ENCODE measurements at places on chromosomes 7 and 10.

DNA sequence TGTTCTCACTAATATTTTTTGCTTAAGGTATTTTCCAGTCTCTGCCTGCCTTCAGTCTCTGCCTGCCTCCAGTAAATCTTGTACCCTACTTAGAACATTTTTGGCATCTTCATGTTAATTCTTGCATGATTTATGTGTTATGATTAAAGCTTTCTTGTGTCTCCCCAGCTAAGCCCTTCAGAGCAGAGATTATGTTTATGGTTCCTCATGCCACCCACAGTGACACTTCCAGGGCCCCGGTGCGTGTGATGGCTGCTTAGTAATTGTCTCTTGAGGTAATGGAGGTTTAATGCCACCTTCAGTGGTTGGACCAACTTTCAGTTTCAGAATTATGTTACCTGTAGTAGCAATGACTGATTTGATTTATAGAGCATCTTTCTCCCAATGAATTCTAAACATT, 70.6 kb upstream of the MET start:
- no peak for DNase-seq

GRCh38 chr10:56288403-56288802, 72.7 kb downstream of the ZWINT start:
- DNase-seq: no peak

GRCh38 chr10:130456616-130457015, 320.4 kb downstream of the GLRX3 start:
- no peak for DNase-seq

DNA sequence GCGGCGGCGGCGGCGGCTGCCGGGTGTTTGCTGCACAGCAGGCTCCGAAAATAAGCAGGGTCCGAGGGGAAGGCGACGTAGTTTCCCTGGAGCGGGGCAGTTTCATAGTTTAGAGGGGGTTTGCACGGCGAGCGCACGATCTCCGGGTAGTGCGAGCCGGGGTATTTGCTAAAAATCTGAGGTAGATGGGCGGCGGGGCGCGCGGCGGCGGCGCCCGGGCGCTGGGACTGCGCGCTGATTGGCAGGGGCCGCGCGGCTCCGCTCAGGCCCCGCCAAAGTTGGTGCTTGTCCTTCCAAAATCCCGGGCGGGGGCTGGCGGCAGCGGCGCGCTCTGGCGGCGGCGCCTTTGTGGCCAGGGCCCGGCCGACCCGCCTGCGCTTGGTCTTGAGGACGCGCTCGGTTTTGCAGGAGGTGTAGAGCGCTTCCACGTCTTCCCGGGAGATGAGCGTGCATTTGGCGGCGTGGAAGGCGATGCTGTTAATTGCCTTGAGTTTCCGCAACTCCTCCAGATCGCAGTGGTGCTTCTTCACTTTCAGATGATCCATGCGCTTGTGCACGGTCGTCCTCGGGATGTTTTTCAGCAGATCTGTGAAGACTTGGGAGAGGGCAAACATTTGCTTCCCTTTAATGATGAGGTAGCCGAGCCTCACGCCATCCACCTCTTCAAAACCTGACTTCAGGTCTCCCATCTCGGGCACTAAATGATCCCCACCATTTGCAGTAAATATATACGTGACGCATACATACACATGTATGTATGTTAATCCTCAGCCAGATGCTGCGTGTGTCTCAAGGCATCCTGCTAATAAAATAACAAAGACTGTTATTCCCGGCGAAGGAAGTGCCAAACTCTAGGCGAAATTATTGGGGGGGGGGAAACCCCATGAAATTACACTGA, 8.1 kb downstream of the SKIDA1 start:
- DNase-seq: peak; percentile 51

DNA sequence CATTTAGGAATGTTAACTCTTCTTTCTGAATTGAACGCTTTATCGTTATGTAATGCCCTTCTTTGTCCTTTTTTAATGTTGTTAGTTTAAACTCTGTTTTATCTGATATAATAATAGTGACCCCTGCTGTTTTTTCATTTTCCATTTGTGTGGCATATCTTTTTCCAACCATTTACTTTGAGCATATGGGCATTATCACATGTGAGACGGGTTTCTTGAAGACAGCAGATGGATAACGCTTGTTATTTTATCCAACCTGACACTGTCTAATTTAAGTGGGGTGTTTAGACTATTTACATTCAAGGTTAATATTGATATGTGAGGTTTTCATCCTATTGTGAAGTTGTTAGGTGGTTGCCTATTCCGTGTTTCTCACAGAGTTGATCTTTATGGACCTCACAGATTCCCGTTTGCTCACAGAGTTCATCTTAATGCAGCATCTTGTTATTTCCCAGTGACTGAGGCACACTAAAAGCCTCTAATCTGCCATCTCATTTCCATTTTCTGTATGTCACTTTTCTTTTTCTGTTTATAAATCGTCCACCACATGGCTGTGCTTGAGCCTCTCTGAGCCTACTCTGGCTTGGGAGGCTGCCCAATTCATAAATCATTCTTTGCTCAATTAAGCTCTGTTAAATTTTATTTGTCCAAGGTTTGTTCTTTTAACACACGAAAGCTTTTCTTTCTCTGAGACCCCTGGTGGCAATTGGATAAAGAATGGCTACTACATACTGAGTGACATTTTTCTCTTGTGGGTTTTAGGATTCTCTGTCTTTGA, 286.2 kb downstream of the HTR7 start:
- no peak for DNase-seq

DNA sequence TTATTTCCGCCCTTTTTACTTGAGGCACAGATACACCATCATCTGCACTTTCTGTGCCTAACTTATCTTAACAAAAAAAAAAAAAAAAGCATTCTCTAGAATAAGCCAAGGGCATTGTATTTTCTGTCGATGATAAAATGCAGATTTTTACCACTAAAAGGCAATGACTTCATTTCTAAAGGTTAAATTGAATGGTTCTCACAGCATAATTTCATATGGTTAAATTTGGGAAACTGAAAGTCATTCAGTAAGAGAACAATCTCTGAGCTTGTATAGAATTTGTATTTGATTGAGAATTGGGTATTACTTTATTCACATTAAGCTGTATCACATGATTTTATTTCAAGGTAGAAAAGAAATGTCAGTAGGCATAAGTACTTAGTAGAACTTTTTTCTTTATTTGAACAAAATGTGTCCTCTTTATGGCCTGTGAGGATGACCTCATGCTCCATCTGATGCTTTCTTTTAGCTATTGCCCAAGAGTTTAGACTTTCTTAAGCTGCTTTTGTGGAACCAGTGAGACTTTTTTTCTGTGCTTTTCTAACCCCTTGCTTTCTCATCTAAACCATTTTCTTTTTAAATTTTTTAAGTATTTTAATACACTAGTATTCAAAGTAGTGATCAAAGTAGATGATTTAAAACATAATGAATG, 110.3 kb downstream of the LRRC4 start:
- DNase-seq: no peak

DNA sequence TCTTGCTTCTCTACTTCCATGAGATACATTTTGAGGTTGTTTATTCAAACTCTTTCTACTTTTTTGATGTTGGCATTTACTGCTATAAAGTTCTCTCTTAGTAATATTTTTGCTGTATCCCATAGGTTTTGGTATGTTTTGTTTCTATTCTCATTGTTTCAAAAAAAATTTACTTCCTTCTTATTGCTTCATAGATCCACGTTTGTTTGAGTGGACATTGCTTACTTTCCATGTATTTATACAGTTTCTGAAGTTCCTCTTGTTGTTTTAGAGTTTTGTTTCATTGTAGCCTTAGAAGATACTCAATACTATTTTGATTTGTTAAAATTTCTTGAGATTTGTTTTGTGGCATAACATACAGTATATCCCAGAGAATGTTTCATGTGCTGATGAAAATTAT, 13.7 kb downstream of the TAS2R40 start:
- no peak for DNase-seq

GRCh38 chr10:49298671-49298982, 343 bp upstream of the C10orf71 start:
- DNase-seq: no peak

GRCh38 chr7:127879436-127879835, 151.8 kb downstream of the LRRC4 start:
- no peak for DNase-seq

DNA sequence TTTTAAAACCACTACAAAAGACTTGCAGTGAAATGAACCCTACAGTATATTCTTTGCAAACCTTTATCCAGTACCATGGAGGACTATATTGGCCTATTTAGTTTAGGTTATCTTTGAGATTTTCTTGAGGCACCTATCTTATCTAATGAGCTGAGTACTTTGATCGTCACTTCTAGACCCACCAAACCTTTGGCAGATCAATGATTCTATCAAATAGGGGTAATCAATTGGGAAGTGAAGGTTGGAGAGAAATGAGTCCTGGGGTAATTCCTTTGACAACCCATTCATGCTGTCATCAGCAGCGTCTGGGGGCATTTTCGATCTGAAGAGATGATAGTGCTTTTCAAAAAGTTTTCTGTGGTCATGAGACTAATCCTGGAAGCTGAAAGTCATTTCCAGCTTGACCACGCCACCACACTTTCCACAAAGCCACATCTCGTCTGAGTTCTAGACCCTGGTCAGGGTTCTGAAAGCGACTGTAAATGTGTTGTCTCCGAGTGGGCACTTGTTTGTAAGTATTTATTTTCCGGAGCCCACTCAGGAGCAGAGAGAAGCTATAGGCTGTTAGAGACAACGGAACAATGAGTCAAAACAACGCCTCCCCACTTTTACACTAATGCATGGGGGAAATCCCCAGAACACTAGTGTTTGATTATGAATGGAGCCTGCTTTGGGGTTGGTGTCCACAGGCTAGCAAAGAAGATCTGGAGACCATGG, 4.8 kb downstream of the EGR2 start:
- no peak for DNase-seq

GRCh38 chr10:115566867-115567266, 473.7 kb downstream of the ATRNL1 start:
- peak; percentile 0 for DNase-seq

DNA sequence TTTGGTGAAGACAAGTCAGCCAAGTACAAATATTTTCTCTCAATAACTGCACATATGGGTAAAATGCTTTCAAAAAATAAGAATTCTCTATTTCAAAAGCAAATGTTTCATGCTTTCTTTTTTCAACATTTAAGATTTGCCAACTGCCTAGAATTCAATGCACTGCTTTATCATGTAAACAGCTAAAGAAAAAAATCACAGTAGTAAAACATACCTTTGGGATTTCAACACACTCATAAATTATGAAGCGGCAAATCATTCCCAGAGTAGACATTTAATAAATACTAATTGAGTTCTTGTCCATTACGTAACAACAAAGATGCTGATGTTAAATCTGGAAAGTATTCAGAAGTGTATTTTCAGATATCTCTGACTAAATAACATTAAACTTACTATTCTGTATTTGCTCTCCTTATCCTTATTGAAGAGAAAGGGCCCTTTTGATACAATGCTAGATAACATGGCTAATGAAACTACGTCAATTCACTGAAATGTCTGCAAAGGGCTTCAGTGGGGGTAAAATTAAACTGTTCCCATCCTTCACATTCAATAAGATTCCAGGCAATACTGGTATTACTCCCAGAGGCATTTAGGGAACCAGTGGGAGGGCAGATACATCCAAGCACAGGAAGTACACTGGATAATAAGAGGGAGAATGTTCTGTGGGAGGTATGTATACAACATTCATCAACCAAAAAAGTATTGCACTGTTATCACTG, 13.9 kb downstream of the NAPEPLD start:
- no peak for DNase-seq

DNA sequence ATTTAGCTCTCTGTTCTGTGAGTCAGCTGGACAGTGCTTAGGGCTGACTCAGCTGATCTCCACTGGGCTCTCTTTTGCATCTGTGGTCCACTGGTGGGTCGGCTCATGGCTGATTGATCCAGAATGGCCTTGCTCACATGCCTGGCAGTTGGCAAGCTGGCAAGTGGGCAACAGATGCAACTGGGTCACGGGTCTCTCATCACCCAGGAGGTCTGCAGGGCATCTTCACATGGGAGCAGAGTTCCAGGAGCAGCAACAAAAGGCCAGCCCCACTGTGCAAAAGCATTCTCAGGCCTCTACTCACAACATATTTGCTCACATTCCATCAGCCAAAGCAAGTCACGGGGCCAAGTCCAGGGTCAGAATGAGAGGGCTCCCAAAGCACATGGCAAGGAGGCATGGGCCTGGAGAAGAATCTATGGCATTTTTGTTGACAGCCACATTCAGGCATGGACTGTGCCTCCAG, 98.8 kb downstream of the OAT start:
- no peak for DNase-seq

GRCh38 chr10:124952123-124952522, 10.2 kb downstream of the ZRANB1 start:
- DNase-seq: no peak

GRCh38 chr10:86367152-86367951, 757 bp upstream of the GRID1 start:
- DNase-seq: no peak

- no peak for DNase-seq
These were observed 6.1 kb downstream of the DOCK1 start for GRCh38 chr10:126911301-126911700.

GRCh38 chr7:2417981-2418481, 14.6 kb downstream of the CHST12 start:
- DNase-seq: no peak

GRCh38 chr7:36279200-36279925, 110.3 kb upstream of the ANLN start:
- no peak for DNase-seq

- no peak for DNase-seq
These were observed 9.6 kb upstream of the TRIM56 start for GRCh38 chr7:101075646-101076045.

DNA sequence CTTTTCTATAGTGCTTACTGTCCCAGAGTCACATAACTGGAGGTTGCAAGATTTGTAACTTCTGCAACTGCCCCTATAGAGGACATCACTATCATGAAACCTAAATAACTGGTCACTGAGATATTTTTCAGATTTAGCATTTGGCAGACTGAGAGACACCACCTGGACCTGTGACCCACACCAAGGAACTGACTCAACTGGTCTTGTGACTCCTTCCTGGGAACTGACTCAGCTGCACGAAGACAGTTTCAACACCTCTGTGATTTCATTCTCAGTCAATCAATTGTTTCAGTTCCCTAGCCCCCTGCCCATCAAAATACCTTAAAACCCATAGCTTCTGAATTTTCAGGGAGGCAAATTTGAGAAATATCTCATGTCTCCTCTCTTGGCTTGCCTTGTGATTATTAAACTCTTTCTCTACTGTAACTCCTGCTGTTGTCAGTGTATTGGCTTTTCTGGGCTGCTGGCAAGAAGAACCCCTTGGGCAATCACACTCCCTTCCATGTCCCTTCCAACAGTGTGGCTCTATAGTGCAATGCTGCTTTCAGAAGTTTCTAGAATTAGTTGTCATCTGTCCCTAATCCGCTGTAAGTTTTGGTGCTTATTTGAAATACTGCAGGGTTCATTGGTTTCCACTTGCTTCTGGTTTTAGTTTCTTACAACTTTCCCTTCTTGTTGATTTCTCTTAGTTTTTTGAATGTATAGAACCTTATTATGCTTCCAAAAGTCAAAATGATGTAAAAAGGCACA, 127.8 kb upstream of the ADCY1 start:
- no peak for DNase-seq

- DNase-seq: no peak
These were observed 370.1 kb downstream of the IPMK start for GRCh38 chr10:57897611-57898010.

GRCh38 chr10:60569681-60570080, 180.0 kb upstream of the ANK3 start:
- DNase-seq: no peak
